ENCODE measurements at places on chromosomes 7 and 10.

DNA sequence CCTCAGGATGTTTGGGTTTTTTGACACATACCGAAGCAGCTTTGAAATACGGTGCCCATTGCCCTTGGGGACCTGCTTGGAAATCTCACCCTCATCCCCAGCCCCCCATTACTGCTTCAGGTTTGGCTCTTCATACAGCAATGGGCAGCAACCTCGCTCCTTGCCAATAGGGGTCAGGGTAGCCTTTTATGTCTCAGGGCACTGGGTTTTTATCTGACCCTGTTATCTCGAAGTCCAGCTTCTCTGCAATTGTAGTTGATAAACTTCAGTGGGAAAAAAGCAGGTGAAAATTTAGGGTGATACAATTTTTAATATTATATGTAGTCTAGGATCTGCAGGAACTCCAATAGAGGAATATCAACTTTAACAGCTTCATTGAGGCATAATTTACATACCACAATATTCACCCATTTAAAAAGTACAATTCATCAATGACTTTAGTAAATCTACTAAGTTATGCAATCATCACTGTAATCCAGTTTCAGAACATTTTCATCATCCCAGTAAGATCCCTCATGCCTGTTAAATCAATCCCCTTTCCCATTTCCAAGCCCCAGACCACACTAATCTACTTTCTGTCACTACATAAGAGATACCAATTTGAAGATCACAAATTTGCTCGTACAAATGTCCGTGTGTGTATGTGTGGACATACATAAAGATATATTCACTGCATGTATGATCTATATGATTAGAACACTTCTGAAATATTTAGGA is 386.2 kb downstream of the KCNMA1 start:
- DNase-seq = no peak

DNA sequence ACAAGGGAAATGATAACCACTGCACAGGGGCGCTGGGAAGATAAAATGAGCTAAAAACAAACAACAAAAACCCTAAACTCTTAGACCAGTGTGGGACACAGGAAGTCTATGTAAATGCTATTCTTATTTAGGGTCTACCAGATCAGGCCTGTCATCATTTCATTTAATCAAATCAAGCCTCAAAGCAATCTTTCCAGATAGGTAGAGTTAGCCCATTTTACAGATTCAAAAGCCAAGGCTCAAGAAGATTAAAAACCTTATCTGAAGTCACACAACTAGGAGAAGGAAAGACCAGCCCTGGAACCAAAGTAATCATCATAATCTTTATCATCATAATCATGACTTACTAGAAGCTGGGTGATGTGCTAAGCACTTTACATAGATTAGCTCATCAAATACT is 4.7 kb downstream of the NOD1 start:
- no peak for DNase-seq

- DNase-seq = no peak
Observed at GRCh38 chr10:15710455-15710854, 9.3 kb downstream of the ITGA8 start.

DNA sequence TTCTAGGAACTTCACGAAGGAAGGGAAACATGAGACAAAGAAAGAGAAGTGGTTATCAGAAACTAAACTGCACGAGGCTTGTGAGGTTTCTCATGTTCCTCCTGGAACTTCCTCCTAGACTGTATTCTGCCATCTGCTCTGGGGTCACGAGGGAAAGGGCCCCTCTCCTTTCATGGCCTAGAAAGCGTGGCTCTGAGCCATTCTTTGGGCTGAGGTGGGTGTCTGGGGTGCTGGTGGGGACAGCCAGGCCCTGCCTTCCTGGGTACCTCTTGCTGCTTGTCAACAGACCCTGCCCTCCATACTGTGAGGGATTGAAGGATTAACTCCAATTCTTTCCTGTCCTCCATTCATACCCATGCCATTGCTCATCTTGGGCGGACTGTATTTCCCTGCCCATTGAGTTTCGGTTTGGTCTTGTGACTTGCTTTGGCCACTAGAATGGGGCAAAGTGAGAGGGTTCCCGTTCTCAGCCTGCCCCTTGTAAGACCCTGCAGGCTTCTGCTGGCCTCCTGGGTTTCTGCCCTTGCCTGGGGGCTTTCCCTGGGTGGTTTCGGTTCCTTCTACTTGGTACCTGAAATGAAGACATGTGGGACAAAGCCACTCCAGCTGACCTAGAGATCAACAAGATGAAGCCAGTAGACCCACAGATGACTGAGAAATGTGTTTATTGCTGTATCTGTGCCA is 14.9 kb upstream of the GIMAP8 start:
- no peak for DNase-seq

DNA sequence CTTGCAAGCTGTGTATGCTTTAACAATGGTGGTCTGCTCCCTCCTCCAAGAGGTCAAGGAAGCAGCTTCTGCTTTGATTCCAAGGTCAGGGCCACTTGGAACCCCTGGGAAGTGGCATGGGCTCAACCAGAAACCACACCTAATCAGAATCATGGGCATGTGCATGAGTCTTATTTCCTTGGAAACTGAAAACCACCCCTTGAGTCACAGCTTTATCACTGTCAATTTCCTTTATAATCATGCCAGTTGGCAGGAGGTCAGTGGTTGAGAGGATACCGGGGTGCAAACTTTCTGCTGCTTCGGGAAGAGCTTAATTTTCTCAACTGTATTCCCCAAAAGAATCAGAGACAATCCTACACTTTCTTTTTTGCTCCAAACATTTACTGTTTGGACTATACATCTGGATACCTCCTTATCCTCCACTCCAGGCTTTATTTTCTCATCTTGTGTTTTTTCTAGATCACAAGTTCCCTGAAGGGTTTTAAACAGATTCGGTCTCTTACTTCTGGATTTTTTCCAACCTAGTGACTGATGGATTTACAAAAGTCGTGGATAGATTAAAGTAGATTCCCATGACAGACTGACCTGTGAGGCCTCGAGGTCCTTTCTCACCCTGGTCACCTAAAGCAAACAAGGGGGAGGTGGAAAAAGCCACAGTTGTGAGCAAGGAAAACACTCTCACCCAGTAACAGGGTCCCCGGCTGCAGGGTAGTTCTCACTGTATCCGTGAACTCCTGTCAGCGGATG is 36.0 kb downstream of the COL17A1 start:
- DNase-seq = no peak

GRCh38 chr7:105429746-105430612 is 41.3 kb upstream of the SRPK2 start:
- peak; percentile 67 for DNase-seq

GRCh38 chr10:127453706-127454105 is 95.4 kb upstream of the NPS start:
- DNase-seq = no peak

- no peak for DNase-seq
Observed at GRCh38 chr7:16365177-16365576, 56.2 kb downstream of the CRPPA start.

- DNase-seq = no peak
Observed at GRCh38 chr10:68781613-68782574, 45.4 kb upstream of the STOX1 start.

DNA sequence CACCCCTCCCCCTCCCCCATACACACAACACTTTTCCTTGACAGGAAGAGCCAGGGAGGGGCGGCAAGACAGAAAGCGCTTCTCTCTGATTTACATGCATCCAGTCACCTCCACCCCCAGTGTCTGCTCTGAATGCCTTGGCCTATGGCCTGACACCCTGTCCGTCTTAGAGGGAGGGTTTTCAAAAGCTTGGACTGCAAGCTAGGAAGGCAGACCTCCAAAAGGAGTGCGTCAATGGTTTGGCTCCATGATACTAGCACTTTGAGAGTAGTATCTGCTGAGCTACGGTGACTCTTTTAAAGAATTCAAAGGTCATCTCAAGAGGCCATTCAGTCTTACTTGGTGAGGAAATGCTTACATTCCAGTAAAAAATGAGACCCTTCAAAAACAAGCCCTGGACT is 20.3 kb upstream of the PAX2 start:
- no peak for DNase-seq

GRCh38 chr10:89134963-89135362 is 72.2 kb downstream of the CH25H start:
- DNase-seq = no peak

- DNase-seq = no peak
Observed at GRCh38 chr7:155988416-155988815, 176.2 kb upstream of the SHH start.

- DNase-seq = no peak
Observed at GRCh38 chr10:70673043-70673928, 980 bp downstream of the ADAMTS14 start.

GRCh38 chr7:29988424-29989256 is 961 bp downstream of the SCRN1 start:
- peak; percentile 43 for DNase-seq

GRCh38 chr7:114662002-114662677 is 247.5 kb downstream of the FOXP2 start:
- DNase-seq = no peak

- DNase-seq = no peak
Observed at GRCh38 chr10:117541909-117542705, 439 bp upstream of the EMX2 start.

DNA sequence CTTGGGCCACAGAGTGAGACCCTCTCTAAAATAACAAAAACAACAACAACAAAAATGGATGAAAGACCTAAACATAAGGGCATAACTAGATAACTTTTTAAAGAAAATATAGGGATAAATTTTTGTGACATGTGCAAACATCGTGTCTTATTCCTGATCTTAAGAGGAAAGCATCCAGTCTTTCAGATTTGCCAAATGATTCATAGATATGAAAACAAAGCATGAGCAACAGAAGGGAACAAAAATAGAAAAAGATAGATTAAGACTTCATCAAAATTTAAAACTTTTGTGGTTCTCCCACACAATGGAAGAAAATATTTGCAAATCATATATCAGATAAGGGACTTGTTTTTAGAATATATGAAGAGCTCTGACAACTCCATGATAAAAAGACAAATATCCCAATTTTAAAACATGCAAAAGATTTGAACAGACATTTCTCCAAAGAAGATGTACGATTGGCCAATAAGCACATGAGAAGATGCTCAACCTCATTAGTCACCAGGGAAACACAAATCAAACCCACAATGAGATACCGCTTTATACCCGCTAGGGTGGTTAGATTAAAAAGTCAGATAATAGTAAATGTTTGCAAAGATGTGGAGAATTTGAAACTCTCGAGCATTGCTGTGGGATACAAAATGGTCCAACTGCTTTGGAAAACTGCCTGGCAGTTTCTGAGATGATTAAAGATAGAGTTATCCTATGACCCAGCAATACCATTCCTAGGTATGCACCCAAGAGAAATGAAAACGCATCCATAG is 20.3 kb downstream of the PPIF start:
- no peak for DNase-seq

- no peak for DNase-seq
Observed at GRCh38 chr7:100352984-100353684, 4.8 kb upstream of the PILRB start.

DNA sequence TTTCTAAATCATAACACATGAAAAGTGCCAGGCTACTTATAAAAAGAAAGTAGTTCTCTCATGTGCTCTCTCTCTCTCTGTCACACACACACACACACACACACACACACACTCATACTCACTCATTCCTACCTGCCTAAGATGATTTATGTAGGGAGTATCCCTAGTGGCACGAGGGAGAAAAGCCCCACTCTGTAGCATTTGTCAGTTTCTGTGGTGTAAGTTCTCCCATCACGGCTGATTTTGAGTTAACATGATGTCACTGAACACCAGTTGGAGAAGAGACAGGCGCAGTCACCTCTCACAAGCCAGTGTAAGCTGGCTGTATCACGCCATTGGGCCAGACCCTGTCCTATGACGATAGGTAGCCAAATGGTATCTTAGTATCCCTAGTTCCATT is 395.4 kb downstream of the SFMBT2 start:
- DNase-seq = no peak

- no peak for DNase-seq
Observed at GRCh38 chr10:94049911-94050310, 56.2 kb downstream of the PLCE1 start.

GRCh38 chr7:66245008-66245407 is 39.9 kb downstream of the TPST1 start:
- no peak for DNase-seq

GRCh38 chr7:148670374-148670773 is 28.3 kb upstream of the CUL1 start:
- DNase-seq = no peak

DNA sequence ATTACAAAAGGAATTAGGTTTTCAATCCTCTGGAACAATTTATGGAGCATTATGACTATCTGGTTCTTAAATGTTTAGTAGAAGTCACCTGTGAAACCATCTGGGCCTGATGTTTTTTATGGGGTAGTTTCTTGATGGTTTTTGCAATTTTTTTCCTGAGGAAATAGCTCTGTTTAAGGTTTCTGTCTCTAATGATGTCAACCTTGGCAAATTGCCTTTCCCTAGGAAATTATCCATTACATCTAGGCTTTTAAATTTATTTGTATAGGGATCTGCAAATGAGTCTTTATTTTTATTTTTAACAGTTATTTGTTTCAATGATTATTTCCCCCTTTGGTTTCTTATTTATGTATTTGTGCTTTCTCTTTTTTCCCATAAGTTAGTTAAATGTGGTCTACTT is 222.8 kb downstream of the GALNT17 start:
- no peak for DNase-seq

DNA sequence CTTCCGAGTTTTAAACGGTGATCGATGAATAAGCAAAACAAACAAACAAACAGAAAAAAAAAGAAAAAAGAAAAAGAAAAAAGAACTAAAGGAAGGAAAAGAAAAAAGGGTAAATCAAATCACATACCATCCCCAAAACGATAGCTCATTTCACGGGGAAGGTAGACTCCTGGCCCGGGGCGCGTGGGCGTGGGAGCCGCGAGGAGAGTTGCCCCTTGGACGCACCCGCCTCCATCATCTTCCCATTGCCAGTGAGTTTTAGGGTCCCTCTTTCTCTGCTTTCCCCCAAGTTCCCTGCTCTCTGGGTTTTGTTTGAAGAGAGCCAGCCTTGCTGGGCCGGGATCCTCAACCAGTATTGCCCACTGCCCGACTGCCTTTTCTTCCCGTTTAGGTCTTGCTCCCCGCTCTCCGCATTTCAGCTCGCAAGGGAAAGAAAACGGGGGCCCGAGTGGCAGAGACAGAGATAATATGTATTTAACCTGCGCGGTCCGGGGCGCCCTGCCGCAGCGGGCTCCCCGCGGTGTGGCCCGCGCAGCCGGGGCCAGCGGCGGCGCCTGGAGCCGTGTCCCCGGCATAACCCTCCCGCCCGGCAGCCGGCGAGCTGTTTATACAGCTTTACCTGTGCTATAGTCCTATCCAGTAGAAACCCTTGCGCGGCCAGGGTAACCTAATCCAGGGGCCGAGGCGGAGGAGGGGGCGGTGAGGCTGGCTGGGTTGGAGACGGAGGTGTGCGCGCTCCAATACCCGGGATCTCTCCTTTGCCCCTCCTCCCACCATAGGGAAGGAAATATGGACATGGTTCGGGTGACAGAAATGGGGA is 5.2 kb upstream of the GATA3 start:
- peak; percentile 17 for DNase-seq

Measured in CD4-positive, alpha-beta T cell treated with Interleukin-17A for 4 hours (primary cell).